Activated CD4-positive, alpha-beta T cell treated with anti-CD3 and anti-CD28 coated beads, Interleukin-2, amount 10 ng/mL, durations not matched to agents 7 days and 5 days (primary cell): ENCODE measurements at places on chromosomes 12 and 14. TPM values are rescaled to one million over a fixed set of nuclear protein-coding genes. Genes with fewer than 3 reads are reported as not detected.

The PDE3A gene
- total RNA-seq = not detected

The TAS2R9 gene
- total RNA-seq = not detected

GRCh38 chr12:50050410-50051098 is 6.8 kb upstream of the ASIC1 start:
- no peak overlapping the region for H3K27ac ChIP-seq
- peaks cover 3% of the 10 kb centered on the region for H3K4me1 ChIP-seq
- H3K36me3 ChIP-seq = no peaks in the 10 kb centered on the region
- peaks cover 42% of the 10 kb centered on the region for H3K27me3 ChIP-seq
- DNase-seq = no peak
- H3K4me3 ChIP-seq = no peak overlapping the region

GRCh38 chr14:89550821-89551220 is 133.8 kb upstream of the FOXN3 start:
- H3K27me3 ChIP-seq = no peaks in the 10 kb centered on the region
- no peak overlapping the region for H3K27ac ChIP-seq
- H3K4me1 ChIP-seq = peaks cover 19% of the 10 kb centered on the region

- H3K4me1 ChIP-seq = no peaks in the 10 kb centered on the region
- no peak overlapping the region for H3K4me3 ChIP-seq
- no peak for DNase-seq
- no peaks in the 10 kb centered on the region for H3K36me3 ChIP-seq
These were observed 70.0 kb upstream of the GALNT9 start for GRCh38 chr12:132399092-132400010.
